CD4-positive, alpha-beta T cell treated with Interleukin-6 for 4 hours (primary cell): ENCODE measurements at places on chromosomes 2 and 18.

DNA sequence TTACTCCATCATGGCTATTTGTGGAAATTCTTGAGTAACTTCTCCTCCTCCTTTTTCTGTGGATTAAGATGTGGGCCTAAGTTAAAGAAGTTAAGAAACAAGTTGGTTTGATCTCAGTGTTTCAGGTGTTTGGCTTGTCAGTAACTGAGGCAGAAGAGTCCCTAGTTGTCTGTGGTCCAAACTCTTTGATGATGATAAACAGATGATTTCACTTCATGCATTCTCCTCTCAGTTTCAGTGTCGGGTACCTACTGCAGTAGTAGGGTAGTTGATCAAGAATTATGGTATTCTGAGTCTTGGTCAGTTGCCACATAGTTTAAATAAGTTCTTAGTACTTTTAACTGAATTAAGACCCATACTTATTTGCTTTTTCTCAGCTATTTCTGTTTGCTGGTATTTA is 85.6 kb downstream of the NCOA1 start:
- no peak for DNase-seq

- no peak for DNase-seq
Measured at GRCh38 chr2:33467413-33467812, 9.0 kb upstream of the RASGRP3 start.

DNA sequence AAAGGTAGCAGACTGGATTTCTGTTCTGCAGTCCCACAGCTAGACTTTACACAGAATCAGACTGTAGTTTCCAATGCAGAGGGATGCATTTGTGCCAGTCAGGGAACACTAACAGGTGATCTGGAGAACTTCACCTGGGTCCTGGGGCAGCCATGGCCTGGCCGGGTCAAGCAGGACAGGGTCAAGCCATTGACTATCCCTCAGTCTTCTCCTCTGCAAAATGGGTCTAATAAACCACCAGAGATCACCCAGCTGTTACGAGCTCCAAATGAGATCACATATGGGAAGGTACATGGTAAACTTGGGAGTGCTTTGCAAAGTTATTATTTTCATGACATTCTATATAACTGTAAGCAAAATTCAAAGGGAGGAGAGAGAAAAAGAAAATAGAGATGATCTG is 294.1 kb downstream of the CDCA7 start:
- DNase-seq: no peak

- DNase-seq: peak; percentile 49
Measured at GRCh38 chr2:171319164-171319810, 114.5 kb downstream of the METTL8 start.

GRCh38 chr2:101563849-101564248 is 88.9 kb upstream of the RFX8 start:
- no peak for DNase-seq
